ENCODE measurements at places on chromosomes 5 and 9.

GRCh38 chr5:136677217-136677616 is 311.9 kb upstream of the TRPC7 start:
- H3K36me3 ChIP-seq = no peaks in the 10 kb centered on the region
- no peaks in the 10 kb centered on the region for H3K4me1 ChIP-seq
- H3K27ac ChIP-seq = no peak overlapping the region
- no peak for DNase-seq
- no peaks in the 10 kb centered on the region for H3K27me3 ChIP-seq

- H3K27me3 ChIP-seq = no peaks in the 10 kb centered on the region
- H3K4me1 ChIP-seq = no peaks in the 10 kb centered on the region
- H3K36me3 ChIP-seq = no peaks in the 10 kb centered on the region
- no peak overlapping the region for H3K4me3 ChIP-seq
- H3K27ac ChIP-seq = no peak overlapping the region
These were observed 79.1 kb downstream of the UGCG start for GRCh38 chr9:111975709-111976108.

DNA sequence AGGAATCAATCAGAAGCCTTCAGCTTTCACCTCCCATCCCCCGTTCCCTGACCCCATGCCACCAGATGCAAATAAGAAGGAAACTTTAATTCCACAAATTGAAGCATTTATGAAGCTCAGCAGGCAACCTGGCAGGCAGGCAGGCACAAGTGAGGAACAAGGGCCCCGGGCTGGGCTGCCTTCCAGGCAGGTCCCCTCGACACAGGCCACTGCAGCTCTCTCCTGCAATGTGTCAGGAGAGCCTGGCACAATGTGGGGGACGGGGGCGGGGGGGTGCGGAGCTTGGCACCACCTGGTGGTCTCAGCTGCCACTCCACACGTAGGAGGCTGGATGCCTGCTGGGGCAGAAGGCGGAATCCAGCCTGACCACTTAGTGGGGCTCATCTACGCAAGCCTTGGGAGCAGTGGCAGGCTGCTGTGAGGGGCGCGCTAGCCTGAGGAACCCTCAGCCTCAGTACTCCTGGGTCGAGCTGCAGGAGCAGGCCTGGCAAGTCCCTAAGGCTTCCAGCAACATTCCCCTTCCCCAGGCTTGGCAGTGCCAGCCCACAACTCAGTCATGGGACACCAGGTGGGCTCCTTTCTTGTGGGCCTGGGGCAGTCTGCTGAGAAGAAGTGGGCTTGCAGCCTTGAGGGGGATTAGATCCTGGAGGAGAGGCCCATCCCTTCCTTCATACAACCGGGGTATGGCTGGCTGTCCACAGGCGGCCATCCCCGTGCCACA is 50.2 kb upstream of the KCNMB1 start:
- no peaks in the 10 kb centered on the region for H3K36me3 ChIP-seq
- H3K27me3 ChIP-seq = peaks cover 6% of the 10 kb centered on the region
- DNase-seq = no peak
- H3K27ac ChIP-seq = no peak overlapping the region
- H3K4me3 ChIP-seq = no peak overlapping the region

DNA sequence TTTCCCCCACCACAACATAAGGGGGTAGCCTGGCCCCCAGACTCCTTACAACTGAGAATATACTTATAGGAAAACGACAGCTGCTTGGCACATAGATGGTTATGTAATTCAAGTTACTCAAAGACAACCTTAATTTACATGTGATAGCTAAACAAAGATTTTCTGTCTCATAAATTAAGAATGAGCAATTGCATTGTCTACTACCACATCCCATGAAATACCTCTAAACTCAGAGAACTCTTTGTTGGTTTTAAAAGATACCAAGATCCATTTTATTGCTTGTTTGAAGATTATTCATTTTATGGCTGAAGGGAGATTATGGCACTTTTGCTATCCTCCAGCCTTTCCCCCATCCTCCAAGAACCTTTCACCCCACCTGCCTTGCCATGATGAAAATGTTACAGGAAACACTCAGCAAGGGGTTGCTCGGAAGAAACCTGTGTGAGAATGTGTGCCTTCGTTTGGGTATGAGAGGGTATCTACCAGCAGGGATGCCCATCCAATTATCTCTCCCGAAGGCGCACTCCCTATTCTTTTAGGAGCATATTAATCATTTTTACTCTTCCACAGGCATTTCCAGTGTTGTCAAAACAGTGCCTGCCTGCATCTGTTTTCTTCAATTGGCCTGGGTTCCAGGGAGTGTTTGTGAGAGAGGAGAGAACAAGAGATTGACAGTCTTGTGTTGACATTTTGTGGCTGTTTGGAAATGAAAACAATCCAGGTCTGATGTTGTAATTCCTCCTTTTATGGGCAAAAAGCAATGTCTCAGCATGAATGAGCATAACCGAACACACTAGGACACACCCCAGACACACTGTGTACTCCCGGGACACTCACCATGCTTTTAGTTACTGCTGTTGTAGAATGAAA is 208.0 kb upstream of the ANKRD55 start:
- no peaks in the 10 kb centered on the region for H3K4me1 ChIP-seq
- no peaks in the 10 kb centered on the region for H3K27me3 ChIP-seq
- DNase-seq = no peak
- no peak overlapping the region for H3K27ac ChIP-seq
- no peaks in the 10 kb centered on the region for H3K36me3 ChIP-seq

DNA sequence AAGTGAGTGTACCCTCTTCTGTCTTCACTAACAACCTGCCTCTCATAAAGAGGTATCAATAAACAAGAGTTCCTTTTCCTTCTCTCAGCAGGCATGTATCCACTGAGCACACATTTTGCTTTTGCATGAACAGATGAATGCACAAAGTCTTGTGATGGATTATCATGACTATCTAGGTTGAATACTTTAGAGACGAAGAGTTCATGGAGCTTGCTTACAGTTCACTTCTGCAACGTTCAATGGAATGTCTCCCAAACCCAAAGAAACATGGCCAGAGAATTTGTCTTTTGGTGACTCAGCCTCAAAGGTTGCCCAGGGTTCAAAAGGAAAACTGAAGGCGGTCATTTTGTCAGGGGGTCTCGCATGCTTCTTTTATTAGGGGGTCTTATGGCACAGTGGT is 55.4 kb downstream of the BRINP1 start:
- H3K4me3 ChIP-seq = no peak overlapping the region
- no peaks in the 10 kb centered on the region for H3K27me3 ChIP-seq
- no peak for DNase-seq
- H3K4me1 ChIP-seq = no peaks in the 10 kb centered on the region

DNA sequence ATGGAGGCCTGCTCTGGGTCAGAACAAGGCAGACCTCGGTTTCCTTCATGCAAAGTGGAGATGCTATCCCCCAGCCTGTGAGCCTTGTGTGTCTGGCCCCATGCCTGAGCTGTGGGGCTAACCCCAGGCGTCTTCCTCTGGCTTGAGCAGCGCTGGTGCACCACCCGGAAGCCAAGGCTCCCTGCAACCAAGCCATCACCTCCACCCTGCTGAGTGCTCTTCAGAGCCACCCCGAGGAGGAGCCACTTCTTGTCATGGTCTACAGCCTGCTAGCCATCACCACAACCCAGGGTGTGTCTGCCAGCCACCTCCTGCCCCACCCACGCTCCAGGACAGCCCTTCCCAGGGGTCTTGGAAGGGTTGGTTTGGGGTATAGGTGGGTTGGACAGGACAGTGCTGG is 16.2 kb downstream of the REXO4 start:
- no peak overlapping the region for H3K4me3 ChIP-seq
- no peak for DNase-seq
- peaks cover 12% of the 10 kb centered on the region for H3K36me3 ChIP-seq
- H3K27ac ChIP-seq = no peak overlapping the region
- H3K27me3 ChIP-seq = no peaks in the 10 kb centered on the region

DNA sequence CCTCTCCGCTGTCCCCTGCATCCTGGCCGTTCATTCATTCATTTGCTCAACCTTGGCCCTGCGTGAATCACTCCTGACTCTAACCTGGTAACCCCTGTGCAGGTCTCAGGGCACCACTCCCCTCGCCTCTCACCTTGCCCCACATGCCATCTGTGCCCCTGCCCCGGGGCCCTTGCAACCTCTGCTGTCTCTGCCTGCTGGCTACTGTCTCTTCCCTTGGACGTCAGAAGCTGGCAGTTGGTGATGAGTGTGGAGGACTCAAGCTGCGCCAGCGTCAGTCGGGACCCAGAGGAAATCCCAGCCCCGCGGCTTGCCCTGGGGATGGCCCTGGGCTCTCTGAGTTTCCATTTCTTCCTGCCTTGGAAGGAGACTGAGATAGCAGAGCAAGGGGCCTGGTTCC is 154.9 kb downstream of the OLFM1 start:
- H3K36me3 ChIP-seq = no peaks in the 10 kb centered on the region
- DNase-seq = no peak
- no peak overlapping the region for H3K4me3 ChIP-seq
- no peaks in the 10 kb centered on the region for H3K27me3 ChIP-seq
- no peaks in the 10 kb centered on the region for H3K4me1 ChIP-seq

- peaks cover 15% of the 10 kb centered on the region for H3K4me1 ChIP-seq
- H3K36me3 ChIP-seq = no peaks in the 10 kb centered on the region
- no peak overlapping the region for H3K4me3 ChIP-seq
These were observed 300.8 kb upstream of the PANK3 start for GRCh38 chr5:168879929-168880328.

- no peaks in the 10 kb centered on the region for H3K4me1 ChIP-seq
- H3K36me3 ChIP-seq = no peaks in the 10 kb centered on the region
- DNase-seq = no peak
- no peak overlapping the region for H3K27ac ChIP-seq
- H3K4me3 ChIP-seq = no peak overlapping the region
- H3K27me3 ChIP-seq = peaks cover 40% of the 10 kb centered on the region
These were observed 126.5 kb downstream of the MRPL36 start for GRCh38 chr5:1673042-1673677.

DNA sequence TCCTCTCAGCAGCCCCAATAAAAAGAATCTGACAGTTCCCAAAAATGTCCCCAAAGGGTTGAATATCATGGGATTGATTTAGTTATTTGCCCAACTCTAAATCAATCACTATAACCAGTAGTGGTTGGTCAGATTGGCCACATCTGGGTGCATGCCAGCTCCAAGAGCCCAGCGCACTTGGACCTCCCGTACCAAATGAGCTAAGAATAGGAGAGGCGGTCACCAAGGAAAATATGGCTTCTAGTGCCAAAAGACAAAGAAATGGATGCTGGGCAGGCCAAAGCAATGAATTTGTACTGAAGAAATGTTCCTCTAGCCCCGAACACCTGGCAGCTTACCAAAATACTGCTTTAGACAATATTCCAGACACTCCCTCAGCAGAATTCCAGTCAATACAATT is 80.3 kb downstream of the RCL1 start:
- peak overlapping the region; percentile 76 for H3K27ac ChIP-seq
- DNase-seq = peak; percentile 91
- peaks cover 67% of the 10 kb centered on the region for H3K4me1 ChIP-seq
- no peaks in the 10 kb centered on the region for H3K36me3 ChIP-seq

DNA sequence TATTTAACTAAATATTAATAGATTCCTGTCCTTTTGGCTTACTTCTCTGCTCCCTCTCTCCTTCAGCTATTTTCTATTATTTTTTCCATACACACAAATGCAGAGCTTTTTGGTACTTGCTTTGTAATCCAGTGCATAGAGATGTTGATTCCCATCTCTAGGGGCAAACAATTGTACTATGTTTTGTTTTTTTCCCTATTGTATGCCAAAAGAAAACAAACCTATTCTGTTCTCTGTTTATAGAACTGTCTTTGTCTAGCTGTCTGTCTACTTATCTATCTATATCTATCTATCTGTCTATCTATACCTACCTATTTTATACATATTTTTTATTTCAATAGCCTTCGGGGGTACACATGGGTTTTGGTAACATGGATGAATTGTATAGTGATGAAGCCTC is 121.6 kb upstream of the LIFR start:
- DNase-seq = no peak
- no peak overlapping the region for H3K27ac ChIP-seq
- no peak overlapping the region for H3K4me3 ChIP-seq
- no peaks in the 10 kb centered on the region for H3K27me3 ChIP-seq
- peaks cover 3% of the 10 kb centered on the region for H3K4me1 ChIP-seq

DNA sequence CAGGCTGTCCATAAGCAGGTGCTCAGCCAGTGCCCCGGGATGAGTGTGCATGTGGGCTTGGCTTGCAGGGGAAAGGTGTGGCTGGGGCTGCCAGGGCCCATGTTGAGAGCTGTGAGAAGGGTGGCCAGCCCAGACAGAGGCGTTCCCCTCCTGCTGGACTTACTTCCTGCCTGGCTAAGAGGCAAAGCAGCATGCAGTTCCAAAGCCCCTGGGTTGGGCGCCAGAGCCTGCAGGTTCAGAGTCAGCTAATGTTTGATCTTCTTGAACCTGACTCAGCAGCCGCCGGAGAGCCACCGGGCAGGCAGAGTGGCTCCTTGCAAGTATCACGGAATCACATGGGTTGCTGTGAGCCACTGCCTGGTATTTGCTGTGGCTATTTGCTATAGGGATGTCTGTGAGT is 168.4 kb upstream of the MAP1B start:
- H3K27ac ChIP-seq = no peak overlapping the region
- no peaks in the 10 kb centered on the region for H3K36me3 ChIP-seq
- H3K4me1 ChIP-seq = peaks cover 6% of the 10 kb centered on the region
- DNase-seq = no peak

- no peak overlapping the region for H3K27ac ChIP-seq
- no peaks in the 10 kb centered on the region for H3K27me3 ChIP-seq
- H3K4me3 ChIP-seq = no peak overlapping the region
- no peak for DNase-seq
These were observed 27.7 kb downstream of the TUT7 start for GRCh38 chr9:86326536-86326935.

- DNase-seq = no peak
- H3K36me3 ChIP-seq = no peaks in the 10 kb centered on the region
- H3K4me1 ChIP-seq = no peaks in the 10 kb centered on the region
These were observed 426.8 kb downstream of the KIAA0825 start for GRCh38 chr5:94191604-94192003.

- no peak overlapping the region for H3K4me3 ChIP-seq
- H3K4me1 ChIP-seq = peaks cover 37% of the 10 kb centered on the region
- no peak overlapping the region for H3K27ac ChIP-seq
- H3K27me3 ChIP-seq = no peaks in the 10 kb centered on the region
- H3K36me3 ChIP-seq = no peaks in the 10 kb centered on the region
These were observed 114.9 kb downstream of the TRIO start for GRCh38 chr5:14257995-14258403.

DNA sequence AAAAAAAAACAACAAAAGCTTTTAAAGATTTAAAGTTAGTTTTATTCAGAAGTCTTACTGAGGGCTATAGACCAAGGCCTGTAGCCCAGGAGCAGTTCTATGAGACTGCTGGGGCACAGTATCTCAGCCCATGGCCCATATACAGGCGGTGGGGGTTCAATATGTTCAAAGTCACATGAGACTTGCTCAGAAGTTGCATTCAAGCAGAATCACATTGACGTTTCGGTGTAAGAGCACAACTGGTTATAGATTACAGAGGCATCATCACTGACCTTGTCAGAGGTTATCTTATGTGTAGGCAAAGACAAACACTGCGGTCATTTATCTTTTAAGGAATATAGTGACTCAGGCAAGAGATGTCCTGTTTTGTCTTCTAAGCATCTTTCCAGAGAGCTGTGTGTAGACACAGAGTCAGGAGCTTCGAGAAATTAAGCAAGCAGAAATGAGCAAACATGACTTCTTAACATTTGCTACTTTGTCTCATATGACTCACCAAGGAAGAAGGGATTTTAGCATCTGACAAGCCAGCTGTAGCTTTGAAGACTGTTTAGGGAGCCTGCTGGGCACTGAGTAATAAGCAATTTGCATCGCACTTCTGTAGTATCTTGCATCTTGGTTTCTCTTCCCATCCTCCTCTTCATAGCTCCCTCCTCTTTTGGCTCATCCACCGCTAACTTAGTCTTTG is 12.9 kb upstream of the F2RL1 start:
- H3K27ac ChIP-seq = no peak overlapping the region
- H3K4me1 ChIP-seq = no peaks in the 10 kb centered on the region
- no peak overlapping the region for H3K4me3 ChIP-seq
- no peaks in the 10 kb centered on the region for H3K36me3 ChIP-seq
- no peak for DNase-seq

- no peak overlapping the region for H3K4me3 ChIP-seq
- H3K4me1 ChIP-seq = no peaks in the 10 kb centered on the region
- DNase-seq = no peak
- no peaks in the 10 kb centered on the region for H3K27me3 ChIP-seq
These were observed 672.8 kb downstream of the ACTL7B start for GRCh38 chr9:108182950-108183381.

Measured in tibial artery (tissue), 4 donors.